GM04503 (cell line): ENCODE measurements at places on chromosomes 7 and 10.
A peak's percentile ranks its signal among the peaks of the same experiment; 100 is the strongest.

DNA sequence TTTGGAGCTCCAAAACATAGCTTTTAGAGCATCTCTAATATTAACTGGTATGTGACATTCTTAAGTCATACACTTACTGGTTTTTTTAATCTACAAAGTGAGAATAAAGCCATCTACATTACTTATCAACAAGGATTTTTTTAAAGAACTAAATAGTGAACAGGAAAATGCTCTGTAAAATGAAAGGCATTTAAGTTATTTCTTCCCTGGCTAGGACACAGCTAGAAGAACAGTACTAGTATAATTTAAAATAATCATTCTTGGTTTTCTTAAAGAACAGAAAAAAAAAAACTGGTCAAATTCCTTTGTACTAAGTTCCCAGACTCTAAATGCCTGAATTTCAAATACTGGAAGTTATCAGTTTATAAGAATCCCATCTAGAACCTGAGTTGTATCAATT is 139.5 kb downstream of the SRPK2 start:
- no peak for DNase-seq

DNA sequence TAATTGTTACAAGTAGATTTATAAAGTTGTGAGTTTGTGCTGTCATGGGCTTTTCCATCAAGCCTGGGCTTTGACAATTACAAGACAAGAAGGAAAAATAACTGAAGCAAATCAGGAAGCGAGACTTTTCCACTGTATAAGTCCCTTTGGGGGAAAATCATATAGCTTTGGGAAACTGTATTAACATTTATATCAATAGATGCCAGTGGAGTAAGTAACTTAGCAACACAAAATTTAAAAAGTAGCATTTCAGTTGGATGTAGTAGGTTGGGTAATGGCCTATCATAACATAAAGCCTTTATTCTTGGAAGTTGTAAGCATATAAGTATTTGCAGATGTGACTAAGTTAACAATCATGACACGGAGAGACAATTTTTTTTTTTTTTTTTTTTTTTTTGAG is 931.1 kb downstream of the CNTNAP2 start:
- no peak for DNase-seq

- no peak for DNase-seq
Observed at GRCh38 chr10:107072028-107072427, 92.5 kb downstream of the SORCS1 start.

GRCh38 chr10:108561649-108562048 is 1361.7 kb downstream of the XPNPEP1 start:
- peak; percentile 28 for DNase-seq

DNA sequence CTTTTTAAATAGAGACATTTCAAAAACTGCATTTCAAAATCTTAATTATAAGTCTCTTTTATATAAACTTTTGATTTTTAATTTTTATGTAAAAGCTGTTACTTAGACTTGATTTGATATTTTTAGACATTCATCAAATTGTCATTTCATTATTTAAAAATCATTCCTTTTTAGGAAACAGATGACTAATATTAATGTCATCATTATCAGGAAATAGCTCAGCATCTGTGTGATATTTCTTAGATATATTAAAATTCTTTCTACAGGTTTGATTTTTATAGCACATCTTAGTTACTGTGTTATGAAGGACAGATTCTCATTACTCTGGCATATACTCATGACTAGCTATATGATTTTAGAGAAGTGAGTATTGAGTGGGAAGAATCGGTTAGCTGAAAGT is 17.2 kb downstream of the RUNDC3B start:
- DNase-seq, result no peak

DNA sequence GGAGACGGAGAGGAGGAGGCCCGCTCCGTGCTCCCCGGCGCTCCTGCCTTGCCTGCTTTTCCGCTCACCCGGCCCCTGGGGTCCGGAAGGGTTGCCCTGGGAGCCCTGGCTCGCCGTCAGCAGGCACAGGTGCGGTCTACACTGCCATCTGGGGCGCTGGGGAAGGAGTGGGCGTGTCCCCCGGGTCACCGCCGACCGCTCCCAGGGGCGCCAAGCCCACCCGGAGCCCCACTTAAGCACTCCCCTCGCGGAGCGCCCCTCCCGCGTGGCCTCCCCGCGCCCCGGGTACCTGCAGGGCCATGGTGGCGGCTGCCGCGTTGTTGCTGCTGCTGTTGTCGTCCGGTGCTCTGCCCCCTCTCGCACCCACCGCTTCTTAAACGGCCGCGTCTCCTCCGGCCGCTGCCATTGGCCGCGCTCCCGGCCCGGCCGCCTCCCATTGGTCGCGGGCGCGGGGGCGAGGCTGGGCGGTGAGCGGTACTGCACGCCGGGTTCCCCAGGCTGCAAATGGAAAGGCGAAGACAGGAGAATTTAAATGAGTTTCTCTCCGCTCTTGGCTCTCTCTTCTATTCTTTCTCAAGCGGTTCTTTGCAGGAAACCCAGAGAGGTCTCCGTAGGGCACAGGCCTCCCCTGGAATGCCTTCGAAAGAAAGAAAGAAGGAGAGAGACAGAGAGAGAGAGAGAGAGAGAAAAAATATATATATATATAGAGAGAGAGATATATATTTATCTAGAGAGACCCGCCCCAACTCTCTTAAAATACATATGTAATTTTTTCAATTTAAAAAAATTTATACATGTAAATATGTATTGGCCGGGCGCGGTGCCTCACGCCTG is at the start of gene ACBD7:
Gene ACBD7 (minus strand): TSS at position 349 of the 834 bp plus-strand sequence. CDS start 48 bp downstream, at position 301.
- no peak for DNase-seq

DNA sequence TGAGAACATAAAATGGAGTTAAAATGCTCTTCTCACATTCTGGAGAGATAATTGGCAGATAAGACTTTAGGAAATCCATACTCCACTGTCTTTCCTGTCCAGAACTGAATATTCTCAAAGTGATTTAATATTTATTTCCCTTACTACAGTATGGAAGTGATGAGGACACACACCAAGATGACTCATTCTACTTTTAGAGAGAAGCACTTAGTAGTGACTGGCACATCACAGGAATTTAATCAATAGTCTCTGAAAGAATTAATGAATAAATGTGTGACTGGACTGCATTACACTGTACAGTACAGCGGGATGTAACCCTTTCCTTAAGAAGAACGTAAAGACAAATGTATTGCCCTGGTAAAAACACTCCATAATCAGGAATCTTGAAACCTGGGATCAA is 116.7 kb downstream of the SEMA3E start:
- no peak for DNase-seq

DNA sequence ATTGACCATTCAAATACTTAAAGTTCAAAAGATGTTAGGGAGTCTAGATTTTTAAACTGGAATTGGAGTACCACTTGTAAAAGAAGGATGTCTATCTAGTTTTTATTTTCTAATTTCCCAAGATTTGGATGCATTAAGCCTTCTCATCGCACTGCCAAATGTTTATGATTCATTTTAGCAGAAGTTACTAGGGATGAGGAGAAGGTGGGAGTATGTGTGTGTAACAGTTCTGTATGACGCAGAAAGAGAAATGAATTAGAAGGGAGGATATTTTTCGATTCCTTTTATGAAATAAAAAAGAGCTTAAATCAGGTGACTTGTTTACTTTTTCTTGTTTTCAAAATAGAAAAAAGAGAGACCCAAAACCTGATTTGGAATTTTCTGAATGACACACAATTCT is 6.8 kb upstream of the SLK start:
- no peak for DNase-seq

DNA sequence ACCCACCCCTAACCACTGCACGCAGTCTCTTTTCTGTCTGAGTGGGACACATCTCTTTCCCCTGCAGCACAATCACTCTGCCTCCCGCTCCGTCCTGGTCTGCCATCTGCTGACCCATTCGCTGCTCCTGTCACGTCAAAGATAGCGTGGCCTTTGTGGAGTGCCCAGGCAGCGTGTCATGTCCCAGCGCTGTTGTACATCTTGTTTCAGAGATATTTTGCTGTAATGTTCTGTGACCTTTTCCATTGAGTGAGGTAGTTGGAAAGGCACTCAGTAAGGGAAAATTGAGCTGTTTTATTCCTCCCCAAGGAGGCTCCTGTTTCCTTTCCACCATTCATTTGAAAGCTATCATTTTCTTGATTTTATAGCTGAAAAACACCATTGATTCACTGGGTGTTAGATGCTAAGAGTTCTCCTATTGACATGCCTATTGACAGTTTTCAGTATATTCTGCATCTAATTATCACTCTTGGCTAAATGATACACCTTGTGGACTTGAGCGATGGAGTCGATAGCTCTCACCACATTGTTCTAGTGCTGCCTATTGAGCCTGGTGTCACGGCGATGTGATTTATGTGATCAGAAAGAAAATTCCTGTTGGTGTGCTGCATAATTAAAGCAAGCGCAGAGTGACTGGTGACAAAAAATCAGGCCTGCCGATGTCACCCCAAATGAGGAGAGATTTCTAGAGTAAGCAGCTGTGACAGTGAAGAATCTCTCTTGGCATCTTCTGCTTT is 372.6 kb downstream of the LRMDA start:
- no peak for DNase-seq

- DNase-seq, result no peak
Observed at GRCh38 chr10:33115738-33116719, 158.0 kb upstream of the ITGB1 start.

DNA sequence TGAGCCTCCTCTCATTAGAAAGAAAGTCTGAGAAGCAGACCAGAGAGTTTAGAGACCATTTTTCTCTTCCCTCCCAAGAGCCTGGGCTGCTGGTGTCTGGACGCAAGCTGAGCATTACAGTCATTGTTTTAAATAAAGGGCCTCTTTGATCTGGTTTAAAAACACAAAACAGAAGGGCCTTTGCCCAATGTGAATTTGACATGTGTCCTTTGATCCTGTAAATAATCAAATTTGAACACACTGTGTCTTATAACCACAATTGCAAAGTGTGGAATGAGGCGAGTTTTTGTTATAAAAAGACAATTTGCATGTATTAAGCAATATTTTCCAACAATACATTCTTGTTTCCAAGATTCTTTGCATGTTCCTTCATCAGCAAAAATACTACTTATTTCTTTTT is 158.5 kb downstream of the C7orf25 start:
- DNase-seq, result no peak

- no peak for DNase-seq
Observed at GRCh38 chr10:28769091-28769604, 91.8 kb downstream of the BAMBI start.

- DNase-seq, result no peak
Observed at GRCh38 chr10:92550924-92551323, 23.0 kb downstream of the IDE start.

DNA sequence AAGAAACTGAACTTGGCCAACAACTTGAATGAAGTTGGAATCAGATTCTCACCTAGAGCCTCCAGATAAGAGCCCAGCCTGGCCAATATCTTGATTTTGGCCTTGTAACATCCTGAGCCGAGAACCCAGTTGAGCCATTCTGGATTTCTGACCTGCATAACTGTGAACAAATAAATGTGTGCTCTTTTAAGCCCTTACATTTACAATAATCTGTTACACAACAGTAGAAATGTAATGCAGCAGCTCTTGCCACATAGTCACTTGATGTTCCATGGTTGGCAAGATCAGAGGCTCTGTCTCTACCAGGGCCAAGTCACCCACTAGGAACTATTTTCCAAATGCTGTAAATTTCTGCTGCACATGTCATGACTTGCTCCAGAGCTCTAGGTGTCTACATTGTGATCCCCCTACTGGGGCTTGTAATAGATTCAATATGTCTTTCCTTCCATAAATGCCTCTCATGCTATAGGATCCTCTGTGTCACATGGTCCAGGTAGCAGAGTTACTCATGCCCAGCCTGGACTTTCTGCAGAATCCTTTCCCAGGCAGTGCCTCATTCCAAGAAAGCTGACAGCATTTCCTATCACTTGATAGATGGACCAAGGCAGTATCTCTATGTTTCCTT is 11.4 kb upstream of the RBM20 start:
- no peak for DNase-seq

GRCh38 chr10:132420981-132421846 is 24.2 kb downstream of the PWWP2B start:
- DNase-seq, result no peak

DNA sequence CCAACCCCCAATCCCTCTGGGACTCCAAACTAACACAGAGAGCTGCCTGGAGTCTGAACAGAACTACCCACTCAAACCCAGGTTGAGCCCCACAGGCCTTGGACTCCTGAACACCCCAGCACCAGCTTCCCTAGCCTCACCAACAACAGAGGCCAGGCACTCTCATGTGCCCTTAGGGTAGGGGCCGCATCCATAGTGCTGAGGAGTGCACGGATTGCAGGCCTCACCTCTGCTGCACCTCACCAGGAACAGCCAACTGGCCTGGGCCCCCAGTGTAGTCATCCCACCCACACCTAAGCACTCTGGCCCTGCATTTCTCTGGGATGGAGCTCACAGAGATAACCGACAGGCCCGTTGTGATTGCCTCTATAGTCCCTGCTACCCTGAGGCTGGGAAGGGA is 194.2 kb downstream of the HPSE2 start:
- no peak for DNase-seq

GRCh38 chr7:3880228-3880987 is 579.4 kb downstream of the SDK1 start:
- no peak for DNase-seq

DNA sequence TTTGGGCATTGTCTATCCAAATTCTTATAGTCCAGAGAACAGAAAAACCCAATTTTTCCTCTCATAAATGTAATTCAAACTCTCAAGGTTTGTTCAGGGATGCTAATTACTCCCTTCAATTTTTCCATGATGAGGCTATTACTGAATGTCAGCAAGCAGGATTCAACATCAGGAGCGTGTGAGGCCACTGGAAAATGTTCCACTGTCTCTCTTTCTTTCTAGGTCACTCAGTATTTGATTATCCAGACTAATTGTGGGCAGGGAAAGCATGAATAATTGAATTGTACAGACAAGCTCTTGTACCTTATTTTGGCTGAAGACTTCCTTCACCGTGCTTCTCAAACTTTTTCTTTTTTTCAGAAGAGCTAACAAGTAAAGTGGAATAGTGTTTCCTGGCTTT is 30.7 kb downstream of the THNSL1 start:
- DNase-seq, result no peak

GRCh38 chr7:87369216-87369615 is 23.8 kb downstream of the CROT start:
- DNase-seq, result no peak

GRCh38 chr10:8416192-8416701 is 361.8 kb downstream of the GATA3 start:
- no peak for DNase-seq

DNA sequence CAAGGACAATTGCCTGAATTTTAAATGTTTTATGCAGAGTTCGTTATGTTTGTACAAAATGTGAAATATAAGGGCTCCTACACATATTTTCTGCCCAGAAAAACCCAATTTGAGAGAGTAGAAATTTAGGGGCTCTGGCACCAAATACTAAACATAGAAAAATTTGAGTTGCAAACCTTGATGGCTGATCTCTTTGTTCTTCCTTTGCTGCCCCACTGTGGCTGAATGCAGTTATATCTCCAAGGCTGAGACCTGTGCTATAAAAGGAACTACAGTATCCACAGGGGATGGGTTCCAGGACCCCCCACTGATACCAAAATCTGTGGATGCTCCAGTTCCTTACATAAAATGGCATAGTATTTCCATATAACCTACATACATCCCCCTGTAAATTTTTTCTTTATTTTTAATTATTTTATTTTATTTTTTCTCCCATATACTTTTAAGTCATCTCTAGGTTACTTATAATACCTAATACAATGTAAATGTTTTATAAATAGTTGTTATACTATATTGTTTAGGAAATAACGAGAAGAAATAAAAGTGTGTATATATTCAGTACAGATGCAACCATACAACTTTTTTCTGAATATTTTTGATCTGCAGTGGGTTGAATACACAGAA is 22.5 kb downstream of the CFAP43 start:
- DNase-seq, result no peak
